ENCODE measurements at places on chromosomes 13 and 19.

DNA sequence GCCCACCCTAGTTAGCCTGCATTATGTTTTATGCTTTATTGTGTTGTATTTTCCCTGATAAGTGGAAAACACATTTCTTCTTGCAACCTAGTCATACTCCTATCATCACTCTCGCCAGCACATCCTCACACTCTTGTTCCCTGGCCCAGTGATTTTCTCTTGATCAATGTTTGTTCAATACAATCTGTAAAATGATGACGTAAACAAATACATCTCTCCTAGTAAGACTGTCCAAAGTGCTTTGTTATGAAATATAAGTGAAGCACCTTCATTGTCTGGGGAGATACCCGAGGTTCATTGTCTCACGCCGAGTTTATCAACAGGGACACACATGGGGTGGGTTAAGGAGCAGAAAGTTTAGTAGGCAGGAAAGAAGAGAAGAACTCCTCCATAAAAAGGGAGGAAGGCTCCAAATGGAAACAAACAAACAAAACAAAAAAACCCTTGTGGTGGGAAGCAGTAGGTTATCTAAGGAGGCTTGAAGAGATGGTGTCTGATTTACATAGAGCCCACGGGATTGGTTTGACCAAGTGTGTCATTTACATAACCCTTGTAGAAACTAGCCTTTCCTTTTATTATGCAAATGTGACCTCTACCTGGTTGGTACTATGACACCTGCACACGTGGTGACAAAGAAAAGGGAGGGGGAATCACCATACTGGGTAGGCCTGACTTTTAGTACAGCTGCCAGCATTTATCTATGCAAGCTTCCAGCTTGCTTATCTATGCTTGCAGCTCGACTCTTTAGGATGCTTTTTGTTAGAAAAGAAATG, 1317.9 kb upstream of the SPRY2 start:
- DNase-seq, result no peak

DNA sequence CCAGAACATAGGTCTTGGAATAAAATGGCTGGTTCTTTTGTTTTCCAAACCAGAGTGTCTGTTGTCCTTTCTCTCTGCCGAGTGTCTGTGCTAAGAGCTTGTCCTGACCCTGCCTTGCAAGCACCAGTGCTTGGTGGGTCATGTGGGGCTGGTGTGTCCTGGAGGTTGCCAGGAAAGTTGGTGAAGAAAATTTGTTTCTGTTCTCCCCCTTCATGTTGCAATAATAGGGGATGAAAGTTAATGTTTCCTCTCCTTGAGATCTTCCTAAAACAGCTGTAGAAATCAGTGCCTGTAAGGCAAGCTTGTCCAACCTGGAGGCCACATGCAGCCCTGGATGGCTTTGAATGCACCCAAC, 2.7 kb downstream of the HAMP start:
- DNase-seq, result no peak

GRCh38 chr19:2992958-2993357, 15.6 kb downstream of the TLE6 start:
- DNase-seq, result no peak

GRCh38 chr19:7921967-7922835, 2.1 kb downstream of the SNAPC2 start:
- no peak for DNase-seq

DNA sequence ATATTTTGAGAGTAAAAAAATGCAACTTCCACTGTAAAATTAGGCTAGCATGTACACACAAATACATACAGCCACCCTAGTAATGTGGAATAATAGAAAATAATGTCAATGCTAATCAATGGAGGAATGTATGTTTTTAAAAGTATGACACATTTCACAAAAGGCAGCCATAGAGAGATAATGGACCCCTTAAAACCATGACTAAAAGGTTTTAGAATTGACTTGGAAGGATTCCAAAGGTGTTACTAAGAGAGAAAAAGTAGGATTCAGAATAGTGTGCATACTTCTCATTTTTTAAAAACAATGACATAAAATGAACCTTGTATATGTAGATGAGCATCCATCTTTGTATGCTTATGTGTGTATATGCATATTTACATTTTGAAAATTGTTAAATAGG, 597.9 kb upstream of the PCDH9 start:
- DNase-seq, result no peak

DNA sequence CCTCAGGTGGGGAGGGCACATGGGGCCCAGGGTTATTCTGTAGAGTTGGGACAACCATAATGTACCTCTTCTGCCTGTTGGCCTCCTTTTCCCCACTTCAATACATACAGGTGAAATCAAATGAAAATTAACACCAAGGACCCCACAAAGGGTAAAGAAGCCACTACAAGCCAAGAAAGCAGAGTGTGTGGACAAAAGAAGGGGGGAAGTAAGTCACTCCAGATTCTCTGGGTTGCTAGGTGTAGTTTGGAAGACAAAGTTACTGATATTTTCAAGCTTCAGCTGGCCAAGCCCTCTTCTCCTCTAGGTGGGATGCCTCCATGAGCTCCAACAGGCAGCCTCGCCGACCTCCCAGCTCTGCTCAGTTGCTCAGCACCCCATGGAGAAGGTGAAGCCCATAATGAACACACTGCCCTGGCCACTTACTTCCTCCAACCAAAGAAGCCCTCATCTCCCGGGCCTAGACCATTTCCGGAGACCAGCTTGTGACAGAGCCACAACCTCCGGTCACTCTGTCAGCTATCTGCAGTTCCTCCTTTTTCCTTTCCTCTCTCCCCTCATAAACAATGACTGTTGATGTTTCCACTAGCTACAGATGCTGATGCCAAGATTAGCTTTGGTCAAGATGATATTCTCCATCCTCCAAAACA, 66.8 kb upstream of the MED4 start:
- DNase-seq, result no peak

DNA sequence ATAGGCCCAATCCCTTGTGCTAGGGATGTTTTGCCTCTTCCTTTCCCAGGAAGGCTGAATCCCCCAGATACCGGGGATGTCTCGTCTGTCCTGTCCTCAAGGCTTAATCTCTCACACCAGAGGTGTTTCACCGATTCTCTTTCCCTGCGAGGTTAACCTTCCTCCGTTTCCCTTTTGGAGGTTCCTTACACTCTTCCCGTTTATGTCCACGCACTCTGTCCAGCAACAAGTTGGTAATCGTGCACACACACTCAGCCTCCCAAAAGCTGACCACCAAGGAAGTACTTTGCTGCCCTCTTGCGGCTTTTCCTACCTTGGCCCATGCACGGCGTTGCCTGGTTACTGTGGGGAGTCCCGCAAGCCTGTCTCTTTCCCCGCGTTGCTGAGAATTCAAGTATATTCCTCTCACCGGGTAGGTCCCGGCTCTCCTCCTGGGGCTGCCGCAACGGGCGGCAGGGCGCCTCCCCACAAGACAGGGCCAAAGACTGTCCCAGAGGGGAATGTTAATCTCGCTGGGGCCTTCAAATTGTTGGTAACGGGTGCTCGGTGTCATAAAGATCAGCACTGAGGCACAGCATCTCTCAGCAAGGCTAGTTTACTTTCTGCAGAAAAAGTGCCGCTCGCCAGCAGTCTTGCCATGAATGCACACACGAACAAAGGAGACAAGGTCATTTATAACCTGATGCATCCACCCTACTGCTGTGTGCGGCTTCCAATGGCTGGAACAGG, 36.7 kb upstream of the CD177 start:
- DNase-seq, result peak; percentile 41

GRCh38 chr19:44061038-44061437, 9.2 kb downstream of the ZNF223 start:
- DNase-seq, result no peak

DNA sequence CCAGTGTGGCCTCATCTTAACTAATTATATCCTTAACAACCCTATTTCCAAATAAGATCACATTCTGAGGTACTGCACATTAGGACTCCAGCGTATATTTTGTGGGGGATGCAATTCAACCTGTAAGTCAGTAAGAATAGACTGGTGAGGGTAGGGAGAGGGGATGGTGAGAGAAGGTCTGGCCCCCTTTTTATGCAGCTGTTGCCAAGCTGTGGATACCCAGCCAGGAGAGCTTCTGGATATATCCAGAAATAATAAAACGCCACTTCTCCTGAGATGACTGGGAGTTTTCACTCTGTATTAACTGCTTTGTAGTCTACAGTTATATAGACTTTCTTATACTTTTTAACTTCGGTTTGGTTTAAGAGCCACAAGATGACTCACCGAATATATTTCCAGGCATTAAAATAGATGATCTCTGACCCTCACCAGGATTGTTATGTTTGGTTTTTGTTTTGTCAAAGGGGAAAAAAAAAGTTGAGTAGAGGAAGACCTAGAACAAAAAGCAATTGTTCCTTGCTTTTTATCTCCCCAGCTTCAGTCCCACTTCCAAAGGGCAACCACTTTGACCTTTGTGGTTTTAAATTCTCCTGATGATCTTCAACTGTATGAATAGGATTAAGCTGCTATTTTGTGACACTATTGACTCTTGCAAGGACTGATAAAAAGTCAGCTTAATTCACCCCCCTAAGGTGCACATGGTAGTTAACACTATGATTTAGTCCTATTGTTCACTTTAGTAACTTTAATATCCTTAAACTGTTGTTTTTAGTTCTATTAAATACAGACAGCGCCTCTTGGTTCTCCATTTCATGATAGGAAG, 3.1 kb upstream of the NEK3 start:
- DNase-seq, result no peak

DNA sequence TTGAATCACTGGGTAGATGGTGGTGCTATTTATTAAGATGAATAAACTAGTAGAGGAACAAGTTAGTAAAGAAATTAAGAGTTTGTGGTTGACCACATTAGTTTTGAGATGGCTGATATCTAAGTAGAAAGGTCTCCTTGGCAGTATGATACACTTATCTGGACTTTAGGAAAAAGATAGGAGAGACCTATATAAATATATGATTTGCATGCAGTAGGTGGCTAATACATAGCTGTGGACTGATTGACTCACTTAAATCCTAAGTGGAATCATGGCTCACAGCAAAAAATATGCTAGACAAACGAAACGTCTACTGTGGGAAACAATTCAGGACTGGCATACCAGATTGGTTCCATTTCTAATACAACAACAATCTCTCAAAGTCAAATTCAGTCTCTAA, 92.0 kb downstream of the CAB39L start:
- DNase-seq, result no peak

DNA sequence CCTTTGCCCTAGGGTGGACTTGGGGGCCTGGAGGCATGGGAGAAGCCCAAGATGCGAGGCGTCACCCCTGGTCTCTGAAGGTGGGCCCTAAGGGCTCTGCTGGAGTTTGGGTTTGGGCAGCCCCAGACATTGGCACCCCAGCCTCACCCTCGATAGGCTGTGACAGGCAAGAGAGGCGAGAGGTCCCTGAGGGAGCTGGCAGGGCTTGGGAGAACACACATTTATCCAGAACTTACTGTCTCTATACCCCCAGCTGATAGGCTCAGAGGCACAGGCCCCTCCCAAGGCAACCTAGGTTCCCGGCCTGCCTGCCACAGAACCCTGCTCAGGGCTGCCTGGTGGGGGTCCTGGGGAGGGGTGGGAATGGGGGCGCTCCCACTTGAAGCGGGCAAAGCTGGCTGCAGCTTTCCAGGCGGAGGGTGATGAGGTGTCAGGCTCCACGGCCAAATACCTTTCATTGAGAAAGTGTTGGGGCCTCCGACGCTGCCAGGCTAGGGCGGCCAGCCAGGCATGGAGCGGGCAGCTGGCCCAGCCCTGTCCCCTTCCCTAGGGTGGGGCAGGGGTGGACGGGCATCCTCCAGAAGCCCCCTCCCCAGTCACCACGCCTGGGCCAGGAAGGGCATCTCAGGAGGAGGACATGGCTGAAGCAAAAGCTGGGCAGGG, 9.7 kb downstream of the CILP2 start:
- no peak for DNase-seq

DNA sequence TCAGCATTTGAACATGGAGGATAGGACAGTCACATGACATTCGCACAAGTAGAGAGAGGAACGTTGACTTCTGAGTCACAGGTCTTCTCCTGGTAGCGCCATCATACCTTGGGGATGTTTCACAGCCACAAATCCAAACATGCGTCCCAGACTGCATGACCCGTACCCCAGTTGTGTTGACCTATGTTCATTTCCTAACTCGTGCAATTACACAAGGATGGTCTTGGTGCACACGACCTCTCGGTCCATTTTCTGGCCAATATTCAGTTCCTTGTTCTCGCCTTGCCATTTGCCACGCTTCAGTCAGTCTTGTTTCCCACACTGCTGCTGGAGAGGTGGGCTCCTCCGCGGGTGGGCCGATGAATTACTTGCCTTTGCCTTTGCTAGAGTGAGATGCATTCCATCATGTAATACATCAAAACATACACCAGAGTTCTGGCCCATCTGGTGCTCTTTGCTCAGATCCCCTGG, 87.3 kb downstream of the COL4A2 start:
- DNase-seq, result no peak

GRCh38 chr13:61275736-61276135, 139.9 kb downstream of the PCDH20 start:
- no peak for DNase-seq

- DNase-seq, result no peak
Observed at GRCh38 chr19:29325241-29325975, 112.5 kb upstream of the UQCRFS1 start.

- DNase-seq, result no peak
Observed at GRCh38 chr19:45087531-45087930, 5.4 kb upstream of the PPP1R37 start.

DNA sequence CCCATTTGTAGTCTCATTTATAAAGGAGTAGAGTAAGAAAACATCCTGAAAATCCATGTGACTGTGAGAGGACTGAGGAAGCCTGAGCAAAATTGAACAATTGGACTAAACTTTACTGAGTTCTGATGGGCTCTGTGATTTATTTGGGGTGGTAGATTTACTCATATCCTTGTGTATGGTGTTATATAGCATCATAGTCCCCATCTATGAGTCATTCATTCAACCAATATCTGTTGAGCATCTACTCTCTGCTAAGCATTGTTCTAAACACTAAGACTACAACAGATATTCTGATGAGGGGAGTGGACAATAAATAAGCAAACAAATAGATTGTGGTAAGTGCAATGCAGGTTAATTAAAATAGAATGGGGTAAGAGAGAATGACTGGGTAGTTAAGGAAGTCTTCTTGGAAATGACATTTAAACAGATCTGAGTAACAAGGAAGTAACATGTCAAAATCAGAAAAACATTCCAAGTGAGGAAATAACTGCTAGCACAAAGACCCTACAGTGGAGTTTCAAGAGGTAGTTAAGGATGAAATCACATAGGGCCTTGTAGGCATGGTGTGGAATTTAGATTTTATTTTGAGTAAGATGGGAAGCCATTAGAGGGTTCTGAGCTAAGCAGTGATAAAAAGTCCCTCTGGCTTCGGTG, 36.3 kb upstream of the MLNR start:
- DNase-seq, result no peak

DNA sequence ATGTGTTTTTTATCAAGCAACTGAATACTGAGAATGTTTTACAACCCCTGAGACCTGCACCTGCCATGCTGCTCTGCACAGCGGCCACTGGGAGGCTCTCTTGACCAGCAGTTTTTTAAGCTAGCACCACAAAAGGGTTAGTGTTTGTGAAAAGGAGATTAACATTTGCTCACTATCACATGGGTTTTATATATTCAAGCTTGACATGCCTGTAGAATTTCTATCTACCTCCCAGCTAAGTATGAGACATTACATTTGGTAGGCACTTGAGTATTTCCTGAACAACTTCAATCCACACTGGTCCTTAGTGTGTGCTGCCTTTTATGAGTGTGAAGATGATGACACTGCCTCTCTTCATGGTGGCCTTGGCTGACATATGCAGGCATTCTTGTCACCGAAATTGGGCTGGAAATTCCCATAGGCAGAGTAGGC, 1238.9 kb downstream of the UQCRFS1 start:
- DNase-seq, result peak; percentile 63
